ENCODE measurements at places on chromosomes 16 and 17. TPM values are rescaled to one million over a fixed set of nuclear protein-coding genes. Genes with fewer than 3 reads are reported as not detected.

DNA sequence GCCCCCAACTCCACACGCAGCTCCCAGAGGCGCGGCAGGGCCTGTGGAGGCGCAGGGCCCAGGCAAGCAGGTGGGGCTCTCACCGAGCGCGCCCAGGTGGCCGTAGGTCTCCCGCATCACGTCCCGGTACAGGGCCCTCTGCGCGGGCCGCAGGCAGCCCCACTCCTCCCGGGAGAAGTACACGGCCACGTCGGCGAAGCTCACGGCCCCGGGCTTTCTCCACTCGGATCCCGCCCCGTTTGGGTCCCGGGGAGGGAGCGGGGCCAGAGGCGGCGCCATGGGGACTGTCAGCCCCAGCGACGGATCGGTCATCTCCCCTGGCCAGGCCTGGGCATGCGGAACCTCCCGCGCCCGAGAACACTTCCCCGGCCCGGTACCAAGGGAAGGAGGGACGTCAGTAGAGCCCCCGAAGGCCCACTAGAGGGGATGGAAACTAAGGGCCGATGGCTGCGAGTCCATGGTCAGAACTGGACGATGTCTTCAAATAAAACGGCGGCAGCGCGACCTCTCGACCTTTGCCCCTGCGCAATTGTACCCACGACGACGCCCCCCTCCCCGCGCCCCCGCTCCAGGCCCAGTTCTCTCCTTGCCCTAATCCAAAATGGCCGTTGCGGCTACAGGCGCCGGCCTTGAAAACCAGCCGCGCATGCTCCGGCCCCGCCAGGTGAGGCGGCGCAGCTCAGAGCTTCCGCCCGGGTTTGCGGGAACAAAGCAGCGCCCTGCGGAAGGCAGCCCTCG lies at the start of gene ZNF747:
TSS of gene ZNF747 (minus strand) at position 491 of the 738 bp plus-strand sequence. CDS start at position 312, 179 bp downstream.
- peak; percentile 96 for DNase-seq

DNA sequence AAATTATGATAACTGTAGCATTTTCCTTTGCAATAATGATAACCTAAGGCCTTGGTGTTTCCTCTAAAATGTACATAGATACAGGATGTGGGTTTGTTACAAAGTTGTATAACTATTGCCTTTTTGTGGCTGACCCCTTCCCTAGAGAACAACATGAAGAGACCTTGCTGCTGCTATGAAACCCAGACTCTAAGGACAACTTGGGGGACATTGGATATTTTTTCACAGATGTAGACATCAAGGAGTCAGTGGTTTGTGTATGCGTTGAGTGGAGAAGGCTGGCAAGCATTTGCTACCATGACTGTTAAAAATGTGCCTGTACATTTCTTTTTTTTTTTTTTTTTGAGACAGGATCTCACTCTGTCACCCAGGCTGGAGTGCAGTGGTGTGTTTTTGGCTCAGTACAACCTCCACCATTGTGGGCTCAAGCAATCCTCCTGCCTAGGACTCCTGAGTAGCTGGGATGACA lies 12.3 kb downstream of the HMOX2 start:
- no peak for DNase-seq

GRCh38 chr16:77868052-77868451 lies 79.7 kb downstream of the VAT1L start:
- no peak for DNase-seq

DNA sequence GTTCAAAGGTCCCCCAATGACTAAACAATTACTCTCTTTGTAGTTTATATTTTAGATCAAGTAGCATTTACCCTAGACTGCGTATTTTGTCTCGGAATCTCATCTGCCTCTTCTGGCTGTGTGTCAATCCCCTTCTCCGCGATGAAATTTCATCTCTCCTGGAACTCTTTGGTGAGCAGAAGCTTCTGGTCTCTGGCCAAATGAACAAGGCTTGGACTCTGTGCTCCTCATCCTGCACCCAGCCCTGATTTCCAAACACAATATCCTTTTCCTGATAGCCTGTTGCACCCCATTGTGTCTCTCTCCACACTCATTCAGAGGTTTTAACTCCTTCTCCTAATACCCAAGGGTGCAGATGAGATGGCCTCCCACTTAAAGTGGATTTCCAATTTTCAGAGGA lies 609.4 kb upstream of the CDH5 start:
- DNase-seq, result no peak

Gene ZFPM1
- 18.1 TPM for total RNA-seq

DNA sequence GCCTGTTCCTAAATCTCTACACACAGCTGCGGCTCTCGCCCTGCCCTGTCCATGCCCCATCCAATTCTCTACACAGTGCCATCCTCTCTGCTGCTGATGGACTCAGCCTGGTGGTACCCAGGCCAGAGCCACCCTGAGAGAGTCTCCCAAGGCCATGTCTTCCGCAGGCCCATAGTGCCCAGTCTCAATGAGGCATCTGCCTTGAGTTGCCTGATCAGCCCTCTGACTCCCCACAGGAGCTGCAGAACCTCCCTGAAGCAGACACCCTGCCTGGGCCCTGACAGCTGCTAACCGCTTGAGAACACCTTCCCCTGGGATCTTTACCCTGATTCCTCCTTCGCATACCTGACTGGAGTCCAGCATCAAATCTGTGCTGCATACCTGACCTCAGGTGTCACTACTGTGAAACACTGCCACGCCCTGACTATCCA lies 13.3 kb downstream of the TSPOAP1 start:
- DNase-seq, result no peak

All from endodermal cell (in vitro differentiated cells).